ENCODE measurements at places on chromosomes 5 and 9.

DNA sequence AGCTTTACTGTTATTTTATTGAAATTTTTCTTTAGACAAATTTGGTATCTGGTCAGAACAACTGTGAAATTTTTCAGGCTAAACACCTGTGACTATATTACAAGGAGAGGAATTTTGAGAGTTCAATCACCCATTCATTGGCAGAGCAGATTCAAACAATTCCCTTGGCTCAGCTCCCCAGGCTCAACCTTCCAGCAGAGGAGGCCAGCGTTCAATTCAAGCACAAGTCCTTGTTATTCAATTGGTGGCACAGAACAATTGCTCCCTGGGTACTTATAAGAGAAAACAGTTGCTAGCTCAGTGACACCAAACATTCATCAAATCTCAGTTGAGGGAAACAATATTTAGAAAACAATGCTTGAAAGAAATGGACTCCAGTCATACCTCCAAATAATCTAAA, 83.3 kb downstream of the SUSD1 start:
- peak; percentile 36 for DNase-seq

GRCh38 chr5:116486588-116486987, 88.0 kb downstream of the SEMA6A start:
- no peak for DNase-seq

GRCh38 chr5:10627160-10627701, 63.4 kb downstream of the ANKRD33B start:
- no peak for DNase-seq

GRCh38 chr5:168372356-168372946, 81.0 kb downstream of the WWC1 start:
- DNase-seq, result no peak

DNA sequence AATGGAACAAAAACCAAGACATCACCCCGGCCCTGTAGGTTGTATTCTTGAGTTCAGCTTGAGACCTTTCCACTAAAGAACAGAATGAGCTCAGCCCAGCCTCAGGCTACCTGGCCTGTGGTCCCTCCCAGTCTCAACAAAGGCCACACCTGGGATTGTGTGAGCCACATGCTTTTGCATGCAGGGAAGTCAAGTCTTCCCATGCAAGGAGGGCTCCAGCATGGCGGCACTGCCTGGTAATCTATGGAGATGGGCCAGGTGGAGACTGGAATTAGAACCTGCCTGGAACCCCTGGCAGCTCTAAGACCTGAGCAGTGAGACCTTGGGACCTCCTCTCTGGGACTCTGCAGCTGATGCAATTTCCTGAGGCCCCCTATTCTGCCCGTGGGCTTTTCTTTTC, 49.4 kb upstream of the OTULINL start:
- no peak for DNase-seq

Measured in IMR-90 (cell line).